ENCODE measurements at places on chromosomes 1 and 21.

GRCh38 chr1:44072821-44073220 is 41.6 kb upstream of the SLC6A9 start:
- peaks cover 57% of the 10 kb centered on the region for H3K27me3 ChIP-seq
- no peak overlapping the region for H3K27ac ChIP-seq
- H3K4me1 ChIP-seq, result no peaks in the 10 kb centered on the region
- H3K36me3 ChIP-seq, result no peaks in the 10 kb centered on the region

GRCh38 chr1:46053734-46054133 is 78.7 kb downstream of the PIK3R3 start:
- no peak for DNase-seq
- H3K36me3 ChIP-seq, result no peaks in the 10 kb centered on the region

- no peak for DNase-seq
- no peak overlapping the region for H3K27ac ChIP-seq
- no peaks in the 10 kb centered on the region for H3K36me3 ChIP-seq
- no peaks in the 10 kb centered on the region for H3K4me1 ChIP-seq
- H3K4me3 ChIP-seq, result no peak overlapping the region
Observed at GRCh38 chr1:47875831-47876586, 121.2 kb downstream of the TRABD2B start.

GRCh38 chr1:160756849-160757201 is 17.8 kb downstream of the SLAMF7 start:
- no peaks in the 10 kb centered on the region for H3K27me3 ChIP-seq
- H3K4me1 ChIP-seq, result peaks cover 22% of the 10 kb centered on the region
- H3K27ac ChIP-seq, result no peak overlapping the region
- peaks cover 9% of the 10 kb centered on the region for H3K36me3 ChIP-seq

GRCh38 chr1:2091611-2092604 is 41.7 kb downstream of the PRKCZ start:
- H3K4me3 ChIP-seq, result no peak overlapping the region
- peak; percentile 71 for DNase-seq
- H3K4me1 ChIP-seq, result no peaks in the 10 kb centered on the region
- H3K27ac ChIP-seq, result no peak overlapping the region

DNA sequence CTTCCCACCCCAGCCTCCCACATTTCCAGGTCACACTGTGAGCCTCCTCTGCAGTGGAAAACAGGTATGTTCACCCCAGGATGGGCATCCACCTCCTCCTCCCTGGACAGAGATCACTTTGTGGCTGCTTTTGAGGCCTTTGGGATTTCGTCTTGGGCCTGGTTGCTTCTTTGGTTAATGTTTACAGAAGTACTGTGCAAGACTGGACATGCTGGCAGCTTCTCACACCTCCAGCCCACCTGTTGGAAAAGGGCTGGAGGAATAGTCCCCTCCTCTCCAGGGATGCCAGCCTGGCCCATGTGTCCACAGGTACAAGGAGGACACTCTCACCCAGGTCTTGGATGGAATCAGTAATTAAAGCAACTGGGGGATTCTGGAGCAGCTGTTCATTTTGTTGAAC is 56.1 kb downstream of the KAZN start:
- H3K4me3 ChIP-seq, result no peak overlapping the region
- H3K27me3 ChIP-seq, result no peaks in the 10 kb centered on the region
- no peaks in the 10 kb centered on the region for H3K36me3 ChIP-seq
- no peak overlapping the region for H3K27ac ChIP-seq

GRCh38 chr1:242016479-242016878 is 17.6 kb upstream of the MAP1LC3C start:
- no peaks in the 10 kb centered on the region for H3K27me3 ChIP-seq
- H3K4me3 ChIP-seq, result no peak overlapping the region
- H3K4me1 ChIP-seq, result no peaks in the 10 kb centered on the region
- no peak for DNase-seq
- H3K27ac ChIP-seq, result no peak overlapping the region

GRCh38 chr1:212247179-212247721 is 38.0 kb upstream of the PPP2R5A start:
- peaks cover 2% of the 10 kb centered on the region for H3K27me3 ChIP-seq
- no peak overlapping the region for H3K4me3 ChIP-seq
- peaks cover 47% of the 10 kb centered on the region for H3K4me1 ChIP-seq
- no peak overlapping the region for H3K27ac ChIP-seq
- H3K36me3 ChIP-seq, result peaks cover 19% of the 10 kb centered on the region
- no peak for DNase-seq

DNA sequence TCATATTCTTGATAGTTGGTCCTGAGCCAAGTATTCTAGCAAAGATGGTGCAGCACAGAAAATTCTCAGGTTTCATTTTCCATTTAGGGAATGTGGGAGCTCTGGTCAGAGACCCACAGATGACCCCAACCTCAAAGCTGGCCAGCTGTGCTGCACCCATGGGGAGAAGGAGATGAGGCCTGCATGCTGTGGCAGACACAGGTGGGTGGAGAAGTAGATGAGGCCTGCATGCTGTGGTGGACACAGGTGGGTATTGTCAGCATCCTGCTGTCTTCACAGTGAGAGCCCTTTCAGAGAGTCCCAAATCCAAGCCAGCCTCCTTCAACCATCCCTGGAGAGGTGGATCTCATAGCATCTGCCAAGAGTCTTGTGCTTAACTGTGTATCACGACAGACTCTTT is 77.7 kb downstream of the DSCAM start:
- no peak for DNase-seq
- H3K4me1 ChIP-seq, result no peaks in the 10 kb centered on the region
- H3K36me3 ChIP-seq, result no peaks in the 10 kb centered on the region
- H3K27me3 ChIP-seq, result no peaks in the 10 kb centered on the region
- H3K4me3 ChIP-seq, result no peak overlapping the region

DNA sequence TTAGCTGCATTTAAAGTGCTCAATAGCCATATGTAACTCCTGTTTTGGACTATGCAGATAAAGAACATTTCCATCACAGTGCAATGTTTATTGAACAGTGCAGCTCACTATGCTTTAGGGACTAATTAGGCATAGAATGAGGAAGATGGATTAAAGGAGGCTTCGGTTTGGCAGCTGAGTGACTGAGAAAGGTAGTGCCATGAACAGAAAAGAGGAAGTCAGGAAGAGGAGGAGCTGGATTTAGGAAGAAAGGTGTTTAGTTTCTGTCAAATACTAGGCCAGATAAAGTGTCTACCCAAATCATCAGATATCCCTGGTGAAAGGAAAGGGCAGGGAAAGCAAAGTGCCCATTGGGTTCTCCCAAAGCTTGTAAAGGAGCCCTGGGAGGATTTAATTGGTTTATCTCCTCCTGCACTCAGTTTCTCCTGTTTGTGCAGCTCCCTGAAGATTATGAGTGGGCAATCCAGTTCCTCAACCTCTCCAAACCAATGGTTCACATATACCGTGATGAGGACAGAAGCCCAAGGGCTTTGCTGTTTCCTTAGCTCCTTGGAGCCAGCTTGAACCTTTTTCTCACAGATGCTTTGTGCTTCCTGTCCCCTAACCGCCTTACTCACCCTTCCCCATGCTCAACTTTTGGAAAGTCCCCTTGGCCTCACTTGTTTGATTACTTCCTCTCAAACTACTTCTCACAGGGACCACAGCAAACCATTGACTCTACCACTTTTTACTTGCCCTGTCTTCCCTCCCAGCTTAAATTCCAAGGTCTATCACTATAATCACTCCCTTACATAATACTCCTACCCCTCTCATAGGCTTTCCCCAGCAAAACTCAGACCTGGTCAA is 3.5 kb upstream of the RAP1A start:
- DNase-seq, result peak; percentile 64
- peak overlapping the region; percentile 16 for H3K4me3 ChIP-seq
- H3K27ac ChIP-seq, result peak overlapping the region; percentile 90
- peaks cover 12% of the 10 kb centered on the region for H3K36me3 ChIP-seq
- H3K4me1 ChIP-seq, result peaks cover 48% of the 10 kb centered on the region

DNA sequence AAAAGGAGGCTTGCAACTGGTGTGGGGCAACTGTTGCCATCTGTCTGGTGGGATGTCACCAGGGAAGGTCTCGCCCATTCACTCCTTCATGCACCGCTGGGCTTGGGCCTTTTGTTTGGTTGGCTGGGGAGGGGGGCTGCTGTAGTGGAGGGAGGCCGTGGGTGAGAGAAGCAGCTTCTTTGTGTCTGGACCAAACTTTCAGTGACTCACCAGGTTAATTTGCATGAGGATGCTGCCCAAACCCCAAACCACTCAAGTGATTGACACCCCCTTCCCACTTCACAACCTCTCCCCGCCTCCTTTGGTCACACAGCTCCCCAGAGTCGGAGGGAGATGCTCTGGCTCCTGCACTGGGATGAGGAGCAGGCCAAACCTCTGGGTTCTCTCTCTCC is 19.7 kb downstream of the BTG2 start:
- H3K4me1 ChIP-seq, result peaks cover 86% of the 10 kb centered on the region
- peaks cover 1% of the 10 kb centered on the region for H3K36me3 ChIP-seq
- peak overlapping the region; percentile 98 for H3K27ac ChIP-seq
- peak overlapping the region; percentile 67 for H3K4me3 ChIP-seq
- DNase-seq, result peak; percentile 74

DNA sequence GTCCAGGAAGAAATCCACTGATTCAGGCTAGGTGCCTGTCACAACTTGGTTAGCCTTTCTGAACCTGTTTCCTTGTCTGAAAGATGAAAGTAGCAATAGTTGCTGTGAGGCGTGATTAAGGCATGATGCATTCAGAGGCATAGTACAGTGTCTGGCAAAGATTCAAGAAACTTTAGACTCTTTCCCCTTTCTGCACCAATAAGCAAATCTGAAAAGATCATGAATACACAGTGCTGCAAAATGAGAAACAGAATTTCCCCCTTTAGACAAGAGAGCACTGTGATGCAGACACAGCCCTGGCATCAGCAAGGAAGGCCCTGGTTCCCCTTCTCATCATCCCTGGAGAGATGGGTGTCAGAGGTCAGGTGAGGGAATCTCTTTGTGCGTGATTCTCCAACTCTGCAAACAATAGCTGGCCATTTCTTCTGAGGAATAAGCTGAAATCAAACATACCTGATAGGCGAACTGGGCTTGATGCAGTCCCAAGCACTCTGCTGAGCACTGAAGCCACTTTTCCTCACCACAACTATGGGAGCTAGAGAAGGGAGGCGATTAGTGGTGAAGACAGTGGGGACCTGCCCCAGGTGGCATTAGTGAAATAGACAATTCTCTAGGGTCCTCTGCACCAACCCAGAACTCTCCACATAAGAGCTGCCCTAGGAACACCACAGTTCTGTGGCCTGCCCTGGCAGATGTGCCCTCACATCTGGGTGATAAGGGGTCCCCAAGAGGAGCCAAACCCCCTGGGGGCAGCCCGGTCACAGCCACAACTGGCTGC is 41.7 kb downstream of the ITPKB start:
- no peak for DNase-seq
- no peak overlapping the region for H3K4me3 ChIP-seq
- no peaks in the 10 kb centered on the region for H3K27me3 ChIP-seq
- H3K36me3 ChIP-seq, result peaks cover 62% of the 10 kb centered on the region
- H3K27ac ChIP-seq, result peak overlapping the region; percentile 19
- peaks cover 76% of the 10 kb centered on the region for H3K4me1 ChIP-seq
